ENCODE measurements at places on chromosomes 4 and X. TPM values are rescaled to one million over a fixed set of nuclear protein-coding genes. Genes with fewer than 3 reads are reported as not detected.

Gene OTUD6A
- total RNA-seq, result not detected

Gene MAGEC2
- not detected for total RNA-seq

Gene OTC
- 2.6 TPM for total RNA-seq

Gene PDCL2
- not detected for total RNA-seq

Gene ARAP2
- total RNA-seq, result 19.3 TPM

- no peak overlapping the region for H3K4me3 ChIP-seq
- H3K27ac ChIP-seq, result no peak overlapping the region
- no peaks in the 10 kb centered on the region for H3K36me3 ChIP-seq
- no peaks in the 10 kb centered on the region for H3K27me3 ChIP-seq
- no peak for DNase-seq
Measured at GRCh38 chr4:121139533-121140222, 24.4 kb downstream of the TNIP3 start.

DNA sequence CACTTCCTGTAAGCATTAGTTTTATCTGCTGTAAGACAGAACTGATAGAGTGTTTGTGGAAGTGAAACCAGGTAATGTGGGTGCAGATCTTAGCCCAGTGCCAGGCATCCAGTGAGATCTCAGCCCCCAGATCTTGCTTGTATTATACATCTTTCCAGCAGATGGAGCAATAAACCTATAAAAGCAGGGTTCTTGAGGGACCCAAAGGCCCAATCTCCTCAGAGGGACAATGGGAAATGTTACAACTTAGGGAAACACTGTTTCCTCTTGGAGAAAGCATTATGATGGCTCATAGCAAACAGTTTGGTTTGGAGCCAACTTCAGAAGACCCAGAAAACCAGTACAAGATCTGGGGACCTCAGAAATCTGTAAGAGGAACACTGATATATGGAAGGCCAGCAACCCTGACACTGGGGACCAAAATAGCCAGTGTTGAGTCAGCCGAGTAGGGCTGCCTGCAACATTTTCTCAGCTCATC, 206.3 kb downstream of the SLC7A11 start:
- H3K27ac ChIP-seq, result no peak overlapping the region
- DNase-seq, result no peak
- no peak overlapping the region for H3K4me3 ChIP-seq

GRCh38 chrX:24760363-24761000, 66.8 kb downstream of the POLA1 start:
- no peak overlapping the region for H3K27ac ChIP-seq
- H3K27me3 ChIP-seq, result no peaks in the 10 kb centered on the region
- no peaks in the 10 kb centered on the region for H3K4me1 ChIP-seq
- H3K4me3 ChIP-seq, result no peak overlapping the region
- DNase-seq, result no peak

DNA sequence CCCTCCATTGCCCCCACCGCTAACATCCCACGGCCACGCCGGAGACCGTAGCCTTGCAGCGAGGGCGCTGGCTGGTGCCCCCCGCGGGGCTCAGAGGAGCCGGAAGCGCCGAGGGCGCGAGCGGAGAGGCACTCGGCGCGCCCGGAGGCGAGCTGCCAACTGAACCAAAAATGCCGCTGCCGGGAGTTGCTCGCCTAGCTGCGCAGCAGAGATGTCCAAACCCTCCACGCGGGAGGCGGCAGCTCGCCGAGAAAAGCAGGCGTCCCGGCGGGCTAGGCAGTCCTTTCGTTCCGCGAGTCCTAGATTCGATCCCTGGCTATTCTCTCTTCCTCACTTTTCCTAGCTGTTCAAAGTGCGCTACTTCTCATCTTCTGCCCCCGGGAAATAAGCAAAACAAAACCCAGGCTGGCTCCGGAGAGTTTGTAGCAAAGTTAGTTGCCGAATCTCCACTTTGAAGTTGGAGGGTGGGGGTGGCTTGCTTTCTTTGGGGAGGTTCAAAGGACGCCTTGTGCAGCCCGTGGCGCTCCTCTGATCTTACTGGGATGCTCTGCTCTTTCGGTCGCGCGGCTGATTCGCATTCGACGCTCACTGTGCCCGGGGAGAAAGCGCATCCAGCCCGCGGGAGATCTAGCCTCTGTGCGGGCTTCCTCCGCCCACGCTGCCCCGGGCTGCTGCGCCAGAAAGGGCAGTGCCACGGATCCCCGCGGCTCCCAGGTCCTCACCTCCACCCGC, 723 bp downstream of the NKX6-1 start:
- H3K27ac ChIP-seq, result no peak overlapping the region
- H3K4me3 ChIP-seq, result peak overlapping the region; percentile 27
- no peaks in the 10 kb centered on the region for H3K36me3 ChIP-seq
- H3K27me3 ChIP-seq, result peaks cover 100% of the 10 kb centered on the region

- H3K36me3 ChIP-seq, result no peaks in the 10 kb centered on the region
- DNase-seq, result no peak
- H3K27ac ChIP-seq, result no peak overlapping the region
- H3K27me3 ChIP-seq, result no peaks in the 10 kb centered on the region
Measured at GRCh38 chr4:152011469-152011868, 250.7 kb upstream of the GATB start.

DNA sequence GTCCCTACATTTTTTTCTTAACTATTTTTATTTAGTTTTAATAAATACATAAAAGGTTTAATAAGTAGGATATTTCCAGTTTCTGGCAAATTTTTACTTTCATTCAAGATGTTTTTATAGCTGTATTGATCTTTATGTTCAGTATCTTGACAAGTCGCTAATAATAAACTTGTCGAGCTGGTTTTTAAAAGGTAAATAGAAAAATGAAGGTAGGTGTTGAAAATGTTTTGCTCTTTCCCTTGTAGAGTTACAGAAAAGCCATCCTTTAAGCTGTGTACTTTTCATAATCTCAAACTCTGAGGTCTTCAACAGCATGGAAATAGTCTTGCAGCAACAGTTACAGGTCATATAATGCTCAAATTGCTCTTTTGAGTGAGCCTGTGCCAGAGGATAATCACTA, 52.6 kb downstream of the RS1 start:
- no peak overlapping the region for H3K27ac ChIP-seq
- H3K4me3 ChIP-seq, result no peak overlapping the region
- no peaks in the 10 kb centered on the region for H3K27me3 ChIP-seq

- H3K27ac ChIP-seq, result no peak overlapping the region
- H3K4me3 ChIP-seq, result no peak overlapping the region
- no peaks in the 10 kb centered on the region for H3K27me3 ChIP-seq
- H3K4me1 ChIP-seq, result no peaks in the 10 kb centered on the region
- no peaks in the 10 kb centered on the region for H3K36me3 ChIP-seq
Measured at GRCh38 chr4:101032541-101032940, 314.8 kb downstream of the PPP3CA start.

Data from colonic mucosa (tissue), 4 donors.